ENCODE measurements at places on chromosomes 2 and 18.
A peak's percentile ranks its signal among the peaks of the same experiment; 100 is the strongest.

DNA sequence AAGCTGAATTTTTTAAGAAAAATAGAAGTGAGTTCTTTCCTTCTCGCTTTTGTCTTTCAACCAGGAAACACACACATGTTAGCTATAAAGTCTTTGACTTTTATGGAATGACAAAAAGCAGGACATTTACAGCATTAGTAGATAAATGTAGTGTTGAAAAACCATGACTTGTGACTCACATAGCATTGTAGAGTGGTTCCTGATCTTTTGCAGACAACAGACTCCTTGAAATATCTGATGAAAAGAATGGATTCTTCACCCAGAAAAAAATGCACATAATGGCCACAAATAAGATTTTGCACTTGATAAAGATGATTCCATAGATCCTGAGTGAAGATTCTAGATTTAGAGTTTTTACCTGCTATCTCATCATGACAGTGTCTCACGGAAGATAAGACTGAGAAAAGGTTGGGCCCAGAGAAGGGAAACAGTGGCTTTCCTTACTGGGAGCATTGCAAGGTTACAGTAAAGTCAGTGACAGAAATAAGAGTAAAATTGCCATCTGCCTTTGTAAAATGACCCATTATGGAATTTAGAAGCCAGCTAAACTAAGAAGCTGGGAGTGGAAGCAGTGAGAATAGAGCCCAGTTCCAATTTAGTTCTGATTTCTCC lies 14.0 kb downstream of the SMARCAL1 start:
- DNase-seq, result peak; percentile 8

DNA sequence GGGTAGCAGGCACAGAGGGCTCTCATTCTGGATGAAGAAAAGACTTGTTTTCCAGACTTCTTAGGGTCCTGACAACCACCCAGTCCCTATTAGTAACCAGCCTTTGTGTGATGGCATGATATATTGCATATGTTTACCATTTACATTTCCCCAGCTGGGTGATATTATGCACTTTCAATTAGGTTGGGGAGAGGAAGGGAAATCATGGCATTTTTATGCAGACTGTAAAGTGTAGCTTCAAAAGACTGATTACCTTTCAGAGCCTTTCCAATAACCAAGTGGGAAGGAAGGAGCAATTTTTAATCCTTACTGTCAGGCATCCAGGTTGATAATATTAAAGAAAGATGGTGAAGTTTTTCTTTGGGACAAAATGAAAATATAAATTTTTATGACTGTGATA lies 240.8 kb upstream of the NRP2 start:
- no peak for DNase-seq

GRCh38 chr2:117968722-117969121 lies 45.1 kb downstream of the CCDC93 start:
- DNase-seq, result no peak

GRCh38 chr18:34787931-34788532 lies 77.9 kb downstream of the DTNA start:
- DNase-seq, result peak; percentile 79

DNA sequence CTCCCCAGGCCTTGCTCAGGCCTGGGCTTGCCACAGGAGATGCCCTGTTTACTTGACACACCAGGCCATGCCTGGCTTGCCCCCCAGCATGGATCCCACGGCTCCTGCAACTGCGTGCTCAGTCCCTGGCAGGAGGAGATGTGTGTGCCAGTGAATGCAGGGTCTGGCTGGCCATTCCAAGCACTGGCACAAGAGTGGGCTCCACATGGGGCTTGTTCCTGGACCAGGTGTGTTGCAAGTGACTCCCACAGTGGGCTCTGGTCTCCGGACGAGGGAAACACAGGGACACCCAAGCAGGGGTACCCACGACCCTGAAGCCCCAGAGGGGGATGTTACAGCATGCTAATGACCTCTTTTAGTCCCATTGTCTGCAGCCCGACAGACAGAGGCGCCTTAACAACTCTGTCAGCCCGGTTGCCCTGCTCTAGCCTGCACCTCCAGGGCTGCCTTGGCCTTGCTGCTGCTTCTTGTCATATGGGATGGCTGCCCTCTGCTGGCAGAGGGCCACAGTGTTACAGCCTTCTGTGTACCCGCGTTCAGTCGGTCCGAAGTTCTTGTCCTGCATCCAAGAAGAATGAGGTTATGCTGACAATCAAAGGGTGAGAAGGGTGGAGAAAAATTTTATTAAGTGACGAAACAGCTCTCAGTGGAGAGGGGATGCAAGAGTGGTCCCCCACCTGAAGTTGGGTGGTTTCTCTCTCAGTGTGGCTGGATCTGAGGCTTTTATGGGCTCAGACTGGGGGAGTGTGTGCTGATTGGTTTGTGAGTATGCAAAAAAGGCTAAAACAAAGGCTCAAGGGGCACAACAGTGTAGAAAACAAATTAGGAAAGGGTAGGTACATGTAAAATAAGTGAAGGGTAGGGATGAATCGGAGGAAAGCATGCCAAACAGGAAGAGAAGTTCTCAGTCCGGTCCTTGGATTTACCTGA lies 180.4 kb downstream of the MBD5 start:
- DNase-seq, result peak; percentile 49

DNA sequence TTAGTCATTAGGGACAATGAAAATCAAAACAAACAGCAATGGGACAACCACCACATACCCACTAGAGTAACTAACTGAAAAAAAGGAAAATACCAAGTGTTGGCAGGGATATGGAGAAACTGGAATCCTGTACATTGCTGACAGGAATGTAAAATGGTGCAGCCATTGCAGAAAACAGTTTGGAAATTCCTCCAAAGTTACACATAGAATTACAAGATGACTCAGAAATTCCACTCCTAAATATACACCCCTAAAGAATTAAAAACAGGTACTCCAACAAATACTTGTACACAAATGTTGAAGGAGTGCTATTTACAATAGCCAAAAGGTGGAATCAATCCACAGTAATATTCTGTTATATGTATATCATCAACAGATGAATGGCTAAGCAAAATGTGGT lies 110.9 kb downstream of the ROCK1 start:
- peak; percentile 30 for DNase-seq

GRCh38 chr2:86301009-86301408 lies 36.4 kb downstream of the REEP1 start:
- DNase-seq, result no peak

DNA sequence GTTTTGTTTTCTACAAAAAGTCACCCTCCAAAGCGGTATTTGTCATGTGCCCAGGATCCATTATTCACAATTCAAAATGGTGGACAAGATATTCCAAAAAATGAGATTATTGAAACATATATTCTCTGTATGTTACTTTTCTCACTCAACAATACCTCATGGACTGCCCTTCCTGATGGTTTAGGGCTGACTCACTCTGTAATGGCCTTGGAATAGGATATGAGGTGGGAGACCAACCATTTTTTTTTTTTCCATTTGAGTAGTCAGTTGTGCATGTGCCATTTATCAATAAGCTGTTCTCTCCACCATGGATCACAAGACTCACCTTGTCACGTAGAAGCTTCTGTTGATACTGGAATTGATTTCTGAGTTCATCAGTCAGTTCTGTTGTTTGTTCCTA lies 64.5 kb downstream of the LYPD6 start:
- DNase-seq, result no peak

GRCh38 chr2:143296089-143296488 lies 166.9 kb downstream of the ARHGAP15 start:
- DNase-seq, result no peak

DNA sequence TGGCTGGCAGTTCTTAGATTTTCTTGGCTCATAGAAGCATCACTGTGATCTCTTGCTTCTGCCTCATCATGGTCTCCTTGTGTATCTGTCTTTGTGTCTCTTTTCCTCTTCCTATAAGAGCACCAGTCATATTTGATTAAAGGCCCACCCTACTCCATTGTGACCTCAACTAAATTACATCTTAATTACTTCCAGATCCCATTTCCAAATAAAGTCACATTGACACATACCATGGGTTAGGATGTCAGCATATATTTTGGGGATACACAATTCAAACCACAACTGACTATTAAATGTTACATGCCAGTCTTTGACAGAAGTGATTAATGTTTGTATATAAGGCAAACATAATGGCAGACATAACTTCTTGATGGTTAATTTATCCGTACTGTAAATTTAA lies 27.3 kb upstream of the TMX3 start:
- no peak for DNase-seq

DNA sequence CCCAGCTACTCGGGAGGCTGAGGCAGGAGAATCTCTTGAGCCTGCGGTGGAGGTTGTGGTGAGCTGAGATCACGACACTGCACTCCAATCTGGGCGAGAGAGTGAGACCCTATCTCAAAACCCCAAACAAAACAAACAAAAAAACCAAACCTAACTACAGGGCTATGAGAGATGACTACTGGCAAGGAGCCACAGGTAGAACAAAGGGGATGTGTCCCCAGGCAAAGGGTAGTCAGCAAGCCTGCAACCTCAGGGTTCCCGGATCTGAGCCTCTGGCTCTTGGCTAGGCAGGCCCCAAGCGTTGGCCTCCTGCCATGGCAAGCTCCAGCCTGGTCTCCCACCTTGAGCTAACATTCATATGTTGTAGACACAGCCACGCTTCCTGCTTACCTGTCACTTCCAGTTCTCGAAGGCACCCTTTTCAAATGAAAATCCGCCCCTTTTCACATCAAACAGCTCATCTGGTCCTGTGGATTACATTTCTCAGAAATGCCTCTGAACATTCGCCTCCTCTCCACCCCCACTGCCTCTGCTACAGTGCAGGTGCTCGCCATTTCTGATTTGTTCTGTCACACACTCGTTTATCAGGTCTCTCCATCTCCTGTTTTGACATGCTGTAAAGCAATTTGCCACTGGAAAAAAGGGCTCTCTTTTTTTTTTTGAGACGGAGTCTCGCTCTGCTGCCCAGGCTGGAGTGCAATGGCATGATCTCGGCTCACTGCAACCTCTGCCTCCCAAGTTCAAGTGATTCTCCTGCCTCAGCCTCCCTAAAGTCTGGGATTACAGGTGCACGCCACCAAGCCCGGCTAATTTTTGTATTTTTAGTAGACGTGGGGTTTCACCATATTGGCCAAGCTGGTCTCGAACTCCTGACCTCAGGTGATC lies 13.1 kb upstream of the ACTR3 start:
- DNase-seq, result peak; percentile 19

GRCh38 chr2:136358576-136358975 lies 240.6 kb upstream of the CXCR4 start:
- DNase-seq, result no peak

GRCh38 chr2:43100883-43101662 lies 125.3 kb downstream of the ZFP36L2 start:
- no peak for DNase-seq

- DNase-seq, result peak; percentile 58
These were observed 12.1 kb upstream of the ERCC3 start for GRCh38 chr2:127305990-127306585.

DNA sequence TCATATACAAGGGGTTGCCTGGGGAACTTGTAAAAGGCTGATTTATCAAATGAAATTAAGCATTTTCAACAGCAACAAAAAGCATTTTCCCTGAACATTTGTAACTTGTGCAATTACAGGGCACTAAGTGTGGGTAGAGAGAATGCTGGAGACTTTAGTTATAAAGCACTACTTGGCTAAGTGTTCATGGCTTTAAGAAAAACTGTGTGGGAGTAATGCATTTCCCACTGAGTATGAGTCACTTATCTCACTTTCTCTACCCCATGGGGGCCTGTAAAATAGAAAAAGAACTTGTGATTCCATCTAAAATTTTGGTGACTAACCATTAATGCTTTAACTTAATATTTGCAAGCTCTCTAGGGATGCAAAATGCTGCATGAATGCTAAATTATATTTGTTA lies 193.4 kb downstream of the CCDC102B start:
- peak; percentile 78 for DNase-seq

- DNase-seq, result peak; percentile 84
These were observed 90.4 kb upstream of the EML6 start for GRCh38 chr2:54632733-54633692.

GRCh38 chr2:42132966-42133641 lies 36.0 kb upstream of the EML4 start:
- peak; percentile 83 for DNase-seq

GRCh38 chr18:70501358-70501757 lies 212.5 kb downstream of the SOCS6 start:
- DNase-seq, result no peak

DNA sequence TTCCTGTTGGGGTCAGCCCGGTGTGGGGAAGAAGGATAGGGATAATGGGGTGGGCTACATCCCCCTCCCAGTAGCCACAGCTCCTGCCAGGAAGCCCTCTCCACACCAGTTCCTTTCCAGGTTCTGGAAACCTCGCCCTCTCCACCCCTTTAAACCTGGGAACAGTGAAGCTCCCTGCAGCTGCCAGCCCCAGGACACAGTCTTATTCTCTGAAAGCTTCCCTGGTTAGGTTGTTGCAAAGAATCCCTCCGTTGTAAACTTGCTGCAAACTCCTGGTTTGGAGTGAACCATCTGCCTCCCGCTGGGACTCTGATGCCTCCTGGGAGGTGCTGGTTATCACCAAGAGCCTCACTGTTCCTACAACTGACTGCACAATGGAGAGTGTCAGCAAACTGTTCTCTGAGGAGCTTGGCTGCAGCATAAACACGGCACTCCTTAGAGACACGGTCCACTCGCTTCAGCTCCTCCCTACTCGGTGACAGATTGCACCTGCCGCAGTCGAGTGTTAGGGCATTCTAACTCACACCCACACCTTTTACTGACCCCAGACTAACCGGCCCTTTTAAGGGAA lies 261.8 kb upstream of the RAB6C start:
- no peak for DNase-seq

DNA sequence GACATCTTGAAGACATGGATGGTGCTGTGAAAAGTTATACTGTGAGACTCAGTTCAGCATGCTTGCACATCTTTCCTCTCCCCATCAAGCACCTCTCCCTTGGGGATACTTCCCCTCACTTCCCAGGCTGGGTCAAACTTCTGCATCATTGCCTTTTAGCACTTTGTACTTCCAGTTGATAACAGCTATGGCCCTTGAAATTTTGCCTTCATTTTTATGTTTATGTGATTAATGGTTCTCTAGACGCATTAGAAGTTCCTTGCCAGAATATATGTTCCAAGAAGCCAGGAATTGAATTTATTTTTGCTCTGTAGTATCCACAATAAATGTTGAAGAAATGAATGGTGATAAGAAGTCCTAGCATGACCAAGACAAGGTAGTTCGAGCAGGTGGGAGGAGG lies 120.9 kb upstream of the ST6GAL2 start:
- DNase-seq, result no peak

- DNase-seq, result no peak
These were observed 9.0 kb upstream of the RNF103 start for GRCh38 chr2:86632672-86633071.
